ENCODE measurements at places on chromosomes 7 and 10. TPM values are rescaled to one million over a fixed set of nuclear protein-coding genes. Genes with fewer than 3 reads are reported as not detected.

The TMEM176B gene
- total RNA-seq: 199 TPM

The ATOH7 gene
- total RNA-seq: 0.79 TPM

DNA sequence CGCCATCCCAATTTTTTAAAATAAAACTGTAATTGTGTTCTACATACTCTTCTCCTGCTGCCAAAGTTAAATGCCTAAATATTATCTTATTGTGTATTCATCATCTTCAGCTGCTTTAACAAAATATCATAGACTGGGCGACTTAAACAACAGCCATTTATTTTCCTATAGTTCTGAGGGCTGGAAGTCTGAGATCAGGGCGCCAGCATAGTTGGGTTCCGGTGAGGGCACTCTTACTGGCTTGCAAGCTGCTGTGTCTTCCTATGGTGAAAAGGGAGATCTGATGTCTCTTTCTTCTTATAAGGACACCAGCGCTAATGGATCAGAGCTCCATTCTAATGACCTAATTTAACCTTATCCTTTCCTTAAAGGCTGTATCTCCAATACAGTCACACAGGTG lies 30.4 kb downstream of the CSTF2T start:
- H3K4me1 ChIP-seq: no peaks in the 10 kb centered on the region
- no peak overlapping the region for H3K27ac ChIP-seq
- no peaks in the 10 kb centered on the region for H3K27me3 ChIP-seq

DNA sequence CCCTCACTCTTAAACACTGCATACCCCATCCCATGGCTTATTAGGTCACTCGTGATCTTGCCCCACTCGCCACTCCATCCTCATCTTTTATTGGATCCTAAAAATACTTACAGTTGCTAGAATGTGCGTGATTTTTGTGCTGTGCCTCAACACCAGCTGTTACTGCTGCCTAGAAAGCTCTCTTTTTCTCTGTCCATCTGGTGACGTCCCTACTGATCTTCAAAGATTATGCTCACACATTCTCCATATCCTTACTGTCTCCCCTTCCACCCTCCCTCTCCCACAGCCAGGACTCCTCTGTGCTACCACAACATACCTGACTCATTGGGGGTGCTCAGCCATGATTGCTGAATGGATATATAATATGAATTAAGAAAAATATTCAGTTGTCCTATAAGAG lies 42.0 kb downstream of the CDK6 start:
- peaks cover 23% of the 10 kb centered on the region for H3K4me1 ChIP-seq
- H3K36me3 ChIP-seq: no peaks in the 10 kb centered on the region
- H3K4me3 ChIP-seq: no peak overlapping the region
- no peak overlapping the region for H3K27ac ChIP-seq

DNA sequence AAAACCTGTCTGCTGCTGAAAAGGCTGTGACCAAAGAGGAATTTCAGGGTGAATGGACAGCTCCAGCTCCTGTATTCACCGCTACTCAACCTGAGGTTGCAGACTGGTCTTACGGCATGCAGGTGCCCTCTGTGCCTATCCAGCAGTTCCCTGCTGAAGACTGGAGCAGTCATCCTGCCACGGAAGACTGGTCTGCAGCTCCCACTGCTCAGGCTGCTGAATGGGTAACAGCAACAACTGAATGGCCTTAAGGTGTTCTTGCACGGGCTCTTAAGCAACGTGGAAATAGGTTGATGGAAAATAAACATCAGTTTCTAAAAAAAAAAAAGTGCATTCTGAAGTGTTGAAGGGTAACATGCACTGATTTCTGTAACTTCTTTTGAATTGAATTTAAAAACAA lies 82.3 kb downstream of the DAGLB start:
- H3K36me3 ChIP-seq: no peaks in the 10 kb centered on the region
- H3K4me1 ChIP-seq: peaks cover 51% of the 10 kb centered on the region
- DNase-seq: no peak
- peak overlapping the region; percentile 76 for H3K27ac ChIP-seq

GRCh38 chr7:35700865-35701264 lies 5.9 kb upstream of the HERPUD2 start:
- DNase-seq: no peak
- H3K27ac ChIP-seq: no peak overlapping the region
- peaks cover 4% of the 10 kb centered on the region for H3K4me1 ChIP-seq

DNA sequence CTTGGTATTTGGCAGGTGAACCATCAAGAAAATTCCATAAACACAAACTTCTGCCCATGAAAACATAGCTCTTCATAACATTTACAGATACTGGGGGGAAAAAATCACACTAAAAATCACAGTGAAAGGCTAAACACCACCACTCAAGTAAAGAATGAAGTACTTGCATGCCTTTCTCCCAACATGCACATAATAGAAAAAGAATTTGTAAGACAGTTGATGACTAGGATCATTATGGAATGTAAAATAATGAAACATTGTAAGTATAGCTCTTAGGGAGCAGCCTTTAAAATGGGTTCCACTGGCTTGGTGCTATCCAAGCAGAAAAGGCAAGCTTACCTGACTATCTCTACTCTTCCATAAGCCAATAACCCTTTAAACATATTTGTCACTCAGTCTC lies 299.9 kb upstream of the LRRN3 start:
- H3K27me3 ChIP-seq: no peaks in the 10 kb centered on the region
- H3K36me3 ChIP-seq: no peaks in the 10 kb centered on the region
- no peaks in the 10 kb centered on the region for H3K4me1 ChIP-seq
- no peak for DNase-seq

DNA sequence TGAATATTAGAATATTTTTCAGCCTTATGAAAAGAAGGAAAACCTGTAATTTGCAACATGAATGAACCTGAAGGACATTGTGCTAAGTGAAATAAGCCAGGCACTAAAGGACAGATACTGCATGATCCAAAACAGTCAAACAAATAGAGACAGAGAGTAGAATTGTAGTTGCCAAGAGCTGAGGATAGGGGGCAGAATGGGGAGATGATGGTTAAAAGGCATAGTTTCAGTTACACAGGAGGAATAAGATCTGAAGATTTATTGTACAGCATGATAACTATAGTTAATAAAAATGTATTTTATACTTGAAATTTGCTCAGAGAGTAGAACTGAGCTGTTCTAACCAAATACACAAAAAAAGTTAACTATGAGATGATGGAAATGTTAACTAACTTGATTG lies 149.0 kb upstream of the TMEM106B start:
- no peak overlapping the region for H3K4me3 ChIP-seq
- no peaks in the 10 kb centered on the region for H3K27me3 ChIP-seq
- no peaks in the 10 kb centered on the region for H3K36me3 ChIP-seq
- no peak for DNase-seq

- no peaks in the 10 kb centered on the region for H3K27me3 ChIP-seq
- H3K4me3 ChIP-seq: no peak overlapping the region
- DNase-seq: no peak
- peaks cover 12% of the 10 kb centered on the region for H3K4me1 ChIP-seq
These were observed 22.1 kb downstream of the HKDC1 start for GRCh38 chr10:69242040-69242851.
